ENCODE measurements at places on chromosomes 7 and 10.

DNA sequence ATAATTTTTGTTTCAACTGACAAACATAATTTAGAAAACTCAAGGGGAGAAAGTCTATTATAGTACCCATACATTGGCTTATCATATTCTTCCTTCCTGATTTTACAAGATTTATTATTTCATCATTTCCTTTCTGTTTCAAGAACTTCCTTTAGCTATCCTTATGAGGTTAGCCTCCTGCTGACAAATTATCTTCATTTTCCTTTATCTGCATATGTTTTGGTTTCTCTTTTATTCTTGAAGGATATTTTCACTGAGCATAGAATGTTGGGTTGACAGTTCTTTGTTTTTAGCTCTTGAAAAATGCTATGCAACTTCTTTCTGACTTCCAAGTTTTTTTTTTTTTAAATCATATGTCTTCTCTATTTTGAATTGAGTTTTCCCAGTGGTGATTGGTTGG, 21.3 kb upstream of the TCERG1L start:
- no peak for DNase-seq

DNA sequence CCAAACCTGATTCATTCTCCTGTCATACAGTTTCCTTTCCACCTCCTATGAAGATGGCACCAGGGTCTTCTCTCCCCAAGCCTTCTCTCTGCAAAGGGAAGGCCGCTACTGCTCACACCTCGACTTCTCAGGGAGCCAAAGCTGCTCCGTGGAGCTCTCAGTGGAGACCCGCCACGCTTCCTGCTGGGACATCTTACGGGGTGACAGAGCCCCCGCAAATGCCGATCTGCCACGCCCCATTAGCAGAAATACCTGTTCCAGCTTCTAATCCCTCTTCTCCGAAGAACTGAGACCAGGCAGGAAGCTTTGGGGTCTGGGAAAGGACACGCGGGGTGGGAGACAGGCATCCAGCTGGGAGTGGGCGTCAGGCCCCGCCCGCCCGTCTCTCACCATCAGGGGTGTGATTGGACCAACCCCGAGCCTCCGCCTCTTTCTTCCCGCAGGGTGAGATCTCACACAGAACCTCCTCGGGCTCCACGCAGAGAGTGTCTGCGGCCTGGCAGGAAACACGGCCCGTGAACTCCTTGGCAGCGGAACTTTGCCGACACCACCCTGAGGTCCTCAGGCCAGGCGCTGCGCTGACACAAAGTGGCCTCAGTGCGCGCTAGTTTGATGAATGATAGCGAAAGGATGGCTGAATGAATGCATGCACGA, 12.0 kb upstream of the CALML5 start:
- no peak for DNase-seq

DNA sequence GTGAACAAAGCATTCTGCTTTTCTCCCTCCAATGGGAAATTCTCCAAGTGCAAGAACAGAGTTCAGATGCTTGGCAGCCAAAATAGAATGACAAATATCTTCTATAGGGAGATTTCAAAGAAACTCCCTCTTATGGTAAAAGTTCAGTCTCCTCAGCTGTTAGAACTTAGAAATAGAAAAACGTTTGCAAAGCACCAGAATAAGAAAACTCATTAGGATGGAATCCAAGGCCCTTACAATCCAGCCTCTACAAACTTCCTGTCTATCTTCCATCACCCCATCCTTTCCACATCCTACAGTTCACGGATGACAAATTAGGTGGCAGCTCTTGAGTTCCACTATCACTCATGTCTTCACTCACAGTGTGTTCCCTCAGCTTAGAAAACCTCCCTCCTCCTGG, 25.7 kb downstream of the FAM13C start:
- DNase-seq, result no peak

GRCh38 chr7:16350634-16351033, 70.7 kb downstream of the CRPPA start:
- DNase-seq, result no peak

- DNase-seq, result no peak
Measured at GRCh38 chr7:80783678-80784327, 135.0 kb downstream of the SEMA3C start.

GRCh38 chr10:70925377-70926225, 37.2 kb upstream of the PCBD1 start:
- DNase-seq, result no peak

GRCh38 chr7:131681961-131682360, 125.5 kb upstream of the PODXL start:
- no peak for DNase-seq

- DNase-seq, result no peak
Measured at GRCh38 chr10:73639286-73639685, 2.0 kb downstream of the MYOZ1 start.

- no peak for DNase-seq
Measured at GRCh38 chr7:26500749-26501352, 209.2 kb downstream of the SNX10 start.

GRCh38 chr7:28407651-28408050, 4.7 kb upstream of the CREB5 start:
- DNase-seq, result no peak

DNA sequence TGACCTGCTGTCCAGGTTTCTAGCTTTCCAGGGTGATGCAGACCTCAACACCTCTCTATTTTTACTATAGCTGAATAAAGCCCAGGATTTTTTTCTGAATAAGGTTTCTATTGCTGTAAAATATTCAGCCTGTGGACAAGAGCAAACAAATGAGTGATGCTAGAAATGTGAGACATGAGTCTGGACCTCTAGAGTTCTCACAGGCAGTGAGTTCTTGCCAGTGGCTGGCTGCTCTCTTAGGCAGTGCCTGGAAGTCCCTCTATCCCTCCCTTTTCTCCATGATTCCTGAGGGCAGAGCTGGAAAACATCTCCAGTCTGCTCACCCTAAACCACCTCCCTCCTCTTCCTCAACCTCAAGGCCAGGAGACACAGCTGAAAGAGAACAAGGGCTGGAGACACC, 793.8 kb upstream of the IGFBP3 start:
- no peak for DNase-seq

DNA sequence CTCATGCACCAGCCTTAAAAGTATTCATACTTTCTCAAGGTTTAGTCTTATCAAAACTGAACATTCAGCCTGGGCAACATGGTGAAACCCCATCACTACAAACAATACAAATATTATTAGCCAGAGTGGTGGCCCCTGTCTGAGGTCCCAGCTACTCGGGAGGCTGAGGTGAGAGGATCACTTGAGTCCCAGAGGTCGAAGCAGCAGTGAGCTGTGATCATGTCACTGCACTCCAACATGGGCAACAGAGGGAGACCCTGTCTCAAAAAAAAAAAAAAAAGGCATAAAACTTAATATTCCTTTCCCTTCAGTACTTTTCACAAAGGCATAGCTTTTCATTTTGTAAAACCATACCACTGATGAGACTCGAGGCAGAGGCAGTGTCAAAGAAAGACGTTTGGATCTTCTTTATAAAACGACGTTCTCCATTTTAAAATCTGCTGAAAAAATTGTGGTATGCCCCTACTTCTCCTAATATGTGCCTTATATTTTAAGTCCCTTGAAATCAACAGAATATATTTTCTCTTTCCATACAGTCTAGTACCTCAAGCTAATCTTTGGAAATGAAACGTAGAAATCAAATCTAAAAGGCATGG, 1.9 kb downstream of the NSUN6 start:
- no peak for DNase-seq

DNA sequence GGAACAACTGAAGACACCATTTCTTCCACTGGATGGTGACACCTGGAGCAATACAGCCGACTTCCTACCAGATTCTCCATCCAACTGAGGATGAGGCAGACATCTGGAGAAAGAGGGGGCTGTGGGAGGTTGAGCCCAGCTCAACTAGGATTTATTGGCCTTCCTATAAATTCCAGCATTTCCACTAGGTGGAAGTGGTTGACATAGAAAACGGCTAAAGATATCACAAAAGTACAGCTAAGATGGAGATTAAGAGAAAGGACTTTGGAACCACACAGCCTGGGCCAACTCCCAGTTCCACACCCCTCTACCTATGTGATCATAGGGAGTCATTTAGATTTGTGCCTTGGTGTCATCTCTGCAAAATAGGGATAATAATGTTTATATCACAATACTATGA, 61.3 kb upstream of the CAV2 start:
- no peak for DNase-seq

GRCh38 chr10:79328737-79329504, 18.3 kb upstream of the PPIF start:
- DNase-seq, result no peak

- DNase-seq, result peak; percentile 49
Measured at GRCh38 chr10:100370714-100371481, 23.9 kb downstream of the SCD start.

DNA sequence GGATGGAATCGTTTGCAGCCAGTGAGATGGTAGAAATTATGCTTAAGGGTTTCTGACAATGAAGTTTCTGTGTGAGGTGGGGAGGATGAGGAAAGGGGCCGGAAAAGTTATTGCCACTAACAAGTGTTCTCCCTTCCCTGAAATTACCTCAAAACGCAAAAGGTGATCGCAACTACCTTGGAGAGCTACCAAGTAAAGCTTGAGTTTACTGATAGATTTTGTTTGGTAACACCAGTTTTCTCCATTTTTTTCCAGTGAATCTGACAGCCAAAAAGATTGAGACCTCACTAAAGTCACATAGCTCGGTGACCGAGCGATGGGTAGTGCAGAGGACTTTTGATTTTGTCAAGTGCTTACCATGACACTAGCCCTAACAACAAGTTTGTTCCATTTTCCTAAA, 1.6 kb downstream of the SUV39H2 start:
- no peak for DNase-seq

DNA sequence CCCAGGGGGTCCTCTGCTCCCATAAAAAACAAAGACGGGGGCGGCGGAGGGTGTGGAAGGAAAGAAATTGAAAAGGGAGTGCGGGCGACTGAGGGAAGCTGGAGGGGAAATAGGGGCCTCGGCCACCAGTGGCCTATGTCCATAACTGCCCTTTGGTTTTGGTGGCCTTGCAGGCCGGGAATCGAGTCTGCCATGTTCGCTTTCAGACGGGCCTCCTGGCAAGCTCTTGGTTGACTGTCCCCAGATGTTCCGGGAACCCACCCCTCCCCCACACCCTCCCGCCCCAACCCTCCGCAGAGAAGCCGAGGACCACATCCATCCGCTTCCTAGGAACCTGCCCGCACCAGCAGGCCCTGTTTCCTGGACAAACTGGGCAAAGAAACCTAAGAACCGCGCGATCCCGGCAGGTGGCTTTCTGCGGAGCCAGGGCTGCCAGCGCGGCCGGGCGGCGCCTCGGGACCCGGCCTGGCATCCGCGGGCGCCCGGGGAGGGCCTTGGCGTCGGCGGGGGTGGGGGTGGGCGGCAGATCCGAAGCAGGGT, 20.0 kb upstream of the GATA3 start:
- DNase-seq, result no peak

GRCh38 chr10:97270523-97271154, 21.8 kb downstream of the ARHGAP19 start:
- DNase-seq, result no peak

GRCh38 chr7:95547361-95548348, 48.7 kb downstream of the PDK4 start:
- DNase-seq, result no peak

DNA sequence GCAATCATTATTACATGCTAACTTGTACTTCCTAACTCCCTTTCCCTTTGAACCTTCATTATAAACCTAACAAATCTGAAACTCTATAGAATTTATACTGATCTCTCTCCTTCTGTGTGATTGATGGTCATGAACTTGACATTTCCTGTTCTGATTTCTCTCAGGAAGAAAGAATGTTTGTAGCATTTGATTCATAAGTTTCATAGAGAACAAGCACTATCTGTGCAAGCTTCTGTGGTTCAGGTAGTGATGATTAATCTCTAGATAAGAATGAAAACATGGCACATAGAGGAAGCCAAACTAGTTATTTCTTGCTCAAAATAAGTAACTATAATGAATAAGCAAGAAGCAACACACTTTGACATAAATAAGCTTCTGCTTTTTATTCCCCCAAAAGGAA, 34.2 kb downstream of the TFPI2 start:
- DNase-seq, result no peak

- DNase-seq, result no peak
Measured at GRCh38 chr10:93876381-93876780, 17.4 kb upstream of the SLC35G1 start.

GRCh38 chr10:88116971-88117626, 253.7 kb downstream of the PTEN start:
- no peak for DNase-seq

GRCh38 chr10:122232769-122233168, 38.3 kb upstream of the BTBD16 start:
- DNase-seq, result no peak

- DNase-seq, result peak; percentile 1
Measured at GRCh38 chr7:155850766-155851678, 38.8 kb upstream of the SHH start.

GRCh38 chr7:127392182-127392565, 334 bp downstream of the ZNF800 start:
- DNase-seq, result no peak

DNA sequence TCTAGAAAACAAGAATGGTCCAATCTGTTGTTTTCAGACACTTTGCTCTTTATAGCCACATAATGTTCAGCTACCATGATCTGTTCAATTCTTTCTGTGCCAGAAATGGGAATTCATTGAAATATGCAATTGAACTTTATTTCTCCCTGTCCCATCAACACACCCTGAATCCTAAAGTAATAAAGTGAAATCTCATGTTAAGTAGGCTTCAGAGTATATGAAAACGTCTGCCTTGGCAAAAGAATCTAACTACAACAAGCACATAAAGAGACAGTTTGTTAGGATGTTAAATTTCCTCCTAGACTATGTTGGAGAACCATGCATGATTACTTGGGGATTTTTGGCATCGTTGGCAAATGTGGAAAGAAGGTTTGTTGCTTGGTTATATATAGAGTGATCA, 722.7 kb downstream of the XPNPEP1 start:
- no peak for DNase-seq

- no peak for DNase-seq
Measured at GRCh38 chr10:78657163-78657861, 411.5 kb upstream of the ZMIZ1 start.
